ENCODE measurements at places on chromosomes 5 and 9.

DNA sequence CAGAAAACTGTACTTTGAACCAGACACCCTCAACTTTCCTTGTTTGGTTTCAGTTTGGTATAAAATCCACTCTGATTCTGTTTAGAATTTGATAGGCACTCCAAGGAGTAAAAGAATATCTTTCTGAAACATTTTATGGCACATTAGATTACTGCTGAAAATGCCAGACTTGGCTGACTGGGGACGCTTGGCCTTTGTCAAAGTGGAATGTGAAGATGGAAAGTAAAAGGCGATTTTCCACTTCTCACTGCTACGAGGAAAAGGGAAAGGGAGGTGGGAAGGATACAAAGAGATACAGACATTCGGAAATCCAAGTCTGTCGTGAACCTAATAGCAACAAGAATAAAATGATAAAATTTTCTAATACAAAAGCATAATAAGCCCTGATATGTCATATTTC is 203.9 kb downstream of the DMRT2 start:
- no peak for DNase-seq

GRCh38 chr9:75002422-75003023 is 25.6 kb downstream of the CARNMT1 start:
- no peak for DNase-seq

DNA sequence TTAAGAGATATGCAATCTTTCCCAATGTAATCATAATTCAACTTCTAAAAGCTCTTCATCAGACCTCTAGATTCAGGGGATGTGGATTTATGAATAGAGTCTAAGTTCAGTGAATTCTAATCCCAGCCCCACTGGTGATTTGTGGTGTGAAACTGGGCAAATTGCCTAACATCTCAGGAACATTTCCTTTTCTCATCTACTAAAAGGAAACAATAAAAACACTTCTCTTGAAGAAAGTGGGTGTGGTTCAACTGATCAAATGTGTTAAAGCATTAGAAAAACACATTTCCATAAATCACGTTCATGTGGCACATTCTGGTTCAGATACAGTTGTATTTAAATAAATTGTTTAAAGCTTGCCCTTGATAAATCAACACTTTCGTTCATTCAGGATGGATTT is 631.7 kb upstream of the CDH6 start:
- DNase-seq: no peak

DNA sequence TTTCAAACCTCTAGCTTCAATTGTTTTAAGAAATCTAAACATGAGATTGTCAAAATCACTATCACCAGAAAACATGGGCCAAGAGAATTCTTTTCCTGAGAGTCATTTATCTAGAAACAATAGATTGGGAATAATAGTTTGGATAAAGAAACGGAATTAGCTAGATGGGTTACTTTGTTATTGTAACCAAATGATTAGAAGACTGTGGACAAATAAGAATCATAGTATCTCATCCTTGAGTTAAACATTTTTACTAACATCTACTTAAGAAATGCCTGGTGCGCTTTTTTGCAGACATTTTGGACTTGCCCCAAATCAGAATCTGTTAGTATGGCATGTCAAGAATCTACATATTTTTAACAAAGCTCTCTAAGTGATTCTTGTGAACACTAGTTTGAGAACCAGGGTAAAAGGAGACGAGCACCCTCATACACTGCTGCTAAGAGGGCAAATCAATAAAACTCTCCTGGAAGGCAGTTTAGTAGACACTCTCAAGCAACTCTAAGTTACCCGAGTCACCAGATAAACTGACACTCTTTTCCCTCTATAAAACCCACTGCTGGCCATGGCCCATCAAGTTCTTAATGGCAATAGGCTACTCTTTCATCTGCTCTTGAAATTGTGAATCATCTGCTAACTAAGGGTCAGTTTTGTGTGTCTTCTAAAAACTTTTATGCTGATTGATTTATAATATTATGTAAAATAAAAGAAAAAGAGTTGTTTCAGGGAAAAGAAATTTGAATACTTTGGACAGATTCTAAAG is 39.1 kb downstream of the TPD52L3 start:
- DNase-seq: no peak

GRCh38 chr9:19180991-19181390 is 49.5 kb upstream of the DENND4C start:
- no peak for DNase-seq

- DNase-seq: no peak
These were observed 192.3 kb downstream of the DTWD2 start for GRCh38 chr5:118796081-118796480.

GRCh38 chr5:149930043-149930748 is 14.4 kb downstream of the PDE6A start:
- no peak for DNase-seq

DNA sequence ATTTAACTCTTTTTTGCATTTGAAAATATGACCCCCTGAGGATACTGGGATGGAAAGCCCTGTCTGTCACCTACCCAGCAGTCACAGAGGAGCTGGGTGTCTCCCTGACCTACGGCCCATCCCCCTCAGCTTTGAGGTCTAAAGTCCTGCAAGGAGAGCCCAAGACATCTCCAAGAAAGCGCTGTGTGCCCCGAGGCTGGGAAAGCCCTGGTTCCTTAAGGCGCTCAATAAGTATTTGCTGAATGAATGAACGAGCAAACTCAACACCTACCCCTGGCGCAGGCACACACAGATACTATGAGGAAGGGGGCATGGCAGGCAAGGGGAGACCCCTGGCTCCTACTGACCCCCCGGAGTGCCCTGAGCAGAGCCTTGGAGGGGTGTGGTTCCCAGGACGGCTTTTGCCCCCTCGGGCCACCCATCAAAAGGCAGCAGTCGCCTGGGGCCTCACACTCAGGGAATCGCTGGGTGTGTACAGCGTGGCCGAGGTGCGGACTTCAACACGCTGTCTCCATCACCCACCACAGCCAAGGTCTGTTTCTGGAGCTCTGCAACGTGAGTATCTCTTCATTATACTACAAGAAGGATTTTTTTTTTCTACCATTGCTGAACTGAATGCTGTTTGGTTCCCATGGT is 211.6 kb downstream of the ERCC6L2 start:
- DNase-seq: no peak

DNA sequence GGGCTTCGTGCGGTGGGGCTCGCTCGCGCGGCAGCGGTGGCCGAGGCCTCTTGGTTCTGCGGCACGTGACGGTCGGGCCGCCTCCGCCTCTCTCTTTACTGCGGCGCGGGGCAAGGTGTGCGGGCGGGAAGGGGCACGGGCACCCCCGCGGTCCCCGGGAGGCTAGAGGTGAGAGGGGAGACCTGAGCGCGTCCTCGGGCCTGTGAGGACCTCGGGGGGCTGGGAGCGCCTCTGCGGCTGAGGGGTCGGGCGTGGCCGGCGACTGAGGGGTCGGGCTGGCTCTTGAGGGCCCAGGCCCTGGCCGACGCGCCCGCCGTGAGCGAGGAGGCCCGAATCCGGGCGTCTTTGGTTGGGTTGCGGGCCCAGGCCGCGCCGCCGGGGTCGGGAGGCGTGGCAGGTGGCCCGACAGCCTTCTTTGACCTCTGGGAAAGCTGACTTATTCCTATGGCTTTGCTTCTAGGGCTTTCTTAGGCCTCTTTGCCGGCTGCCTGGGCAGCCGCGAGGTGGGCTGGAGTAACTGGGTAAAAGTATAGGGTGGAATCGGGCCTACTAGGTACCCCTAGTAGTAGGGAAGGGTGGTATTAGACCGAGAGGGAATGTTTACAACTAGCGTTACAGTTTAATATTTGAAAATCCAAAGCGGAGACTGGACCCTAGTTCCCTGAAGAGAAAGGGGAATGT is at the start of gene CANX:
Gene CANX, plus strand, starts transcription at position 33 of the 681 bp plus-strand sequence. CDS start 6,715 bp downstream, outside the sequence.
- DNase-seq: no peak
